Thoracic aorta (tissue), 2 donors: ENCODE measurements at places on chromosomes 6 and 20. TPM values are rescaled to one million over a fixed set of nuclear protein-coding genes. Genes with fewer than 3 reads are reported as not detected.

Gene FOXC1
- total RNA-seq: 109 TPM

Gene MOCS3
- total RNA-seq: 5.3 TPM

Gene GSTA5
- total RNA-seq: not detected

Gene HLA-DOA
- 5.8 TPM for total RNA-seq

Gene CLIC5
- total RNA-seq: 2.2 TPM

Gene C6orf89
- 60.9 TPM for total RNA-seq

Gene UST
- 24.2 TPM for total RNA-seq

Gene APOM
- not detected for total RNA-seq

Gene CLVS2
- 0.07 TPM for total RNA-seq

Gene CALHM5
- 16.7 TPM for total RNA-seq

Gene PHF1
- total RNA-seq: 104 TPM

Gene PLA2G7
- 0.56 TPM for total RNA-seq

Gene GJA10
- total RNA-seq: not detected

Gene TINAG
- not detected for total RNA-seq

Gene HCRTR2
- not detected for total RNA-seq

Gene DEFB124
- not detected for total RNA-seq

Gene COX4I2
- 4.9 TPM for total RNA-seq

Gene CNKSR3
- 22.9 TPM for total RNA-seq

Gene DNMT3B
- total RNA-seq: 1.3 TPM

Gene TMEM63B
- 43.4 TPM for total RNA-seq

Gene PCK1
- 4.2 TPM for total RNA-seq

Gene PRL
- not detected for total RNA-seq

Gene MICA
- 15.0 TPM for total RNA-seq

Gene ADGB
- total RNA-seq: not detected

Gene SAMHD1
- total RNA-seq: 229 TPM

Gene SSTR4
- total RNA-seq: not detected

Gene ABHD16B
- total RNA-seq: not detected

Gene HEY2
- 26.5 TPM for total RNA-seq
